ENCODE measurements at places on chromosomes 1 and 21. TPM values are rescaled to one million over a fixed set of nuclear protein-coding genes. Genes with fewer than 3 reads are reported as not detected.

The ARHGEF16 gene
- total RNA-seq = not detected

The PGBD5 gene
- total RNA-seq = not detected

The ANKRD65 gene
- not detected for total RNA-seq

The RNASEL gene
- total RNA-seq = 5.1 TPM

The TRPM2 gene
- 20.6 TPM for total RNA-seq

The CD5L gene
- not detected for total RNA-seq

The ATAD3C gene
- total RNA-seq = 0.16 TPM

Measured in T-helper 2 cell treated with Interferon-gamma antibody and Interleukin-4, amounts not matched to agents 100 ng/mL and 5 ng/mL, for 36 hours (primary cell).